Stimulated activated CD4-positive, alpha-beta T cell treated with anti-CD3 and anti-CD28 coated beads, Interleukin-1b, Interleukin-23, amount 100 ng/mL, for 1 hour (primary cell): ENCODE measurements at places on chromosomes 4 and X.

GRCh38 chr4:47340914-47341313 is 122.6 kb downstream of the COMMD8 start:
- no peak for DNase-seq

GRCh38 chr4:10093801-10094552 is 22.6 kb downstream of the WDR1 start:
- no peak for DNase-seq

- no peak for DNase-seq
These were observed 162.3 kb upstream of the SMIM31 start for GRCh38 chr4:164591666-164592065.

DNA sequence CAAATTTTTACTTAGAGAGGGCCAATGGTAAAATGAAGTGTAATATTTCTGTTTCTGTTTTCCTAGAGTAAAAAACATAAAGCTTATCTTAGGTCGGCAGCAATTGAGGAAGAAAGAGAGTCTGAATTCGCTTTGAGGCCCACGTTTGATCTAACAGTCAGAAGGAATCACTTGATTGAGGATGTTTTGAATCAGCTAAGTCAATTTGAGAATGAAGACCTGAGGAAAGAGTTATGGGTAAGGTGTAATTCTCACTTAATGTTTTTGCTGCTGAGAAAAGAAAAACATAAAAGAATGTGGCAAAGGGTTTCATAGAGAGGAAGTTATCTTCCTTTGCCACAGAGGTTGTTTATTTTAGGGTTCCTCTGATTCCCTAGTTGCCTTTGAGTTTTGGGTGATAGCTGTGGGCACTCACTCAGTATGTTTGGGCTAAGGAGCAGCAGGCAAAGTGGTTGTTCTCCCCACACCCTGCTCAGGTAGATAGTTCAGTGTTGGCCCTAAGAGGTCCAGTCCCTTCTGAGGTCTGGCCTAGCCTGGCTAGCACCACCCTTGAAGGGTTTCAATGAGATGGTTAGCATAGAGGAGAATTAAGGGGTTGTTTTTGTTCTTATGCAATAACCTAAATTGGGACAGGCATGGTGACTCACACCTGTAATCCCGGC is 32.3 kb downstream of the HERC5 start:
- DNase-seq: no peak

DNA sequence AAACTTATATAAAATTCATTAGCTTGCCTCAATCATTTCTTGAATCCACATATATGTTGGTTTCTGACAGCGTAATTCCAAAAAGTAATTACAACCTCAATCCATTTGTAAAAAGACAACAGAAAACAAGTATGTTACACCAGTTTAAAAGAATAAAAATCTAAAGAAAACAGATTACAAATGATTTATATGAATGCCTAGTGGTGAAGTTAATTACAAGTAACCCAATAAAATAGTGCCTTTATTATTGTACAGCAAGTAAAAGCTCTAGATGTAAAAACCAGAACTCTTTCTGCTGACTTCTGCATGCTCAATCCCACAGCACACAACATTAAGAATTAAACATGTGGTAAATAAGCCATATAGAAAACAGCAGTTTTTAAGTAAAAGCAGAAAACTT is 197.8 kb downstream of the MAB21L2 start:
- DNase-seq: no peak

GRCh38 chr4:128450326-128451120 is 162.9 kb upstream of the PGRMC2 start:
- DNase-seq: no peak

- no peak for DNase-seq
These were observed 137.5 kb downstream of the COMMD8 start for GRCh38 chr4:47326025-47326424.

DNA sequence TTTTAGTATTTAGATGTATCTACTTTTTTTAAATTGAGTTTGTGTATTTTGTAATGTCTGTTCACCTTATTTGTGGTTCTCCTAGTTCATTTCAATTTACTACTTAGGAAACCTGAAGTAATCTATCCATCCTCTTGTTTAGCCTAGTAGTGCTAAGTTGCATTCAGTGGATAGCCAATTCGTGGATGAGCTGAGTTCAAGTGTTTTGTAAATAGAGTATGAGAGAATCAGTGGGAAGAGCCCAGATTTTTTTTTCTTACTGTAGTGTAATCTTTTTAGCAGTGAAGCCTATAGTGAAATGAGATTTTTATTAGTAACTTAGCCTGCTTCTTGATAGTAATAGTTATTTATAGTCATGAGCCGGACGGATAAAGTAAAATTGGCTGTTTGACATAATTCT is 21.7 kb downstream of the STAG2 start:
- DNase-seq: no peak

DNA sequence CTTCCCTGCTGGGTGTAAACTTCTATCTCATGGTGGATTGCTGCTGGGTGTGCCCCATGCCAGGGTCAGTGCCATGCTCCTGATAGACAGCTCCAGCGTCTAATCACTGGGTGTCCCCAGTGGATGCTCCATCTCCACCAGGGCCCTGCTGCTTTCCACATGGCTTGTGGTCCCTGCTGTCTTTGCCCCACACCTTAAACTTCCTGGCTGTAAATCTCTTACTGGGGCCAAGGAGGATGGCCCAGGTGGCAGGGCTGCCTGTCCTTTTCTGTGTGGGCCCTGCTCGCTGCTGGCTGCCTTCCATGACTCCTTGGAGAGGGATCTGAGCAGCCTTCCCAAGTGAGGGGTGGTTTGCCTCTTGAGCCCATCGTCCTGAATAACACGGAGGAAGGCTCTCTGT is 51.8 kb downstream of the RGS12 start:
- no peak for DNase-seq

DNA sequence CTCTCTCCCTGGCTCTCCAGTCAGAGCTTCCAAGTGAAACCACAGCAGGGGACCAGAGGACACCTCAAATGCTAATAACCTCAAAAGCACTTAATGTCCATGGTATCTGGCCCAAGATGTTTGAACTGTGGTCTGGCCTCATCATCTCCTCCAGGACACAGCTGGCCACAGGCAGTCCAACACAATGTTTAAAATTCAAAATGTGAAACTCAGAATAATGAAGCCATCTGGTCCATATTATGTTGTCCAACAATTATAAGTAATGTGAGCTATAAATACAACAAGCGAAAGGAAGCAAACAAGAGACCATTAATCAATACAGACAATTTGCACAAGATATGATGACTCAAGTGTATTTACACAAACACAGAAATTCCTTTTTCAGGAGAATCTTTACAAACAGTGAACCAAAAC is 90.7 kb upstream of the S100G start:
- no peak for DNase-seq

GRCh38 chrX:13377550-13377934 is 57.7 kb upstream of the ATXN3L start:
- DNase-seq: no peak

DNA sequence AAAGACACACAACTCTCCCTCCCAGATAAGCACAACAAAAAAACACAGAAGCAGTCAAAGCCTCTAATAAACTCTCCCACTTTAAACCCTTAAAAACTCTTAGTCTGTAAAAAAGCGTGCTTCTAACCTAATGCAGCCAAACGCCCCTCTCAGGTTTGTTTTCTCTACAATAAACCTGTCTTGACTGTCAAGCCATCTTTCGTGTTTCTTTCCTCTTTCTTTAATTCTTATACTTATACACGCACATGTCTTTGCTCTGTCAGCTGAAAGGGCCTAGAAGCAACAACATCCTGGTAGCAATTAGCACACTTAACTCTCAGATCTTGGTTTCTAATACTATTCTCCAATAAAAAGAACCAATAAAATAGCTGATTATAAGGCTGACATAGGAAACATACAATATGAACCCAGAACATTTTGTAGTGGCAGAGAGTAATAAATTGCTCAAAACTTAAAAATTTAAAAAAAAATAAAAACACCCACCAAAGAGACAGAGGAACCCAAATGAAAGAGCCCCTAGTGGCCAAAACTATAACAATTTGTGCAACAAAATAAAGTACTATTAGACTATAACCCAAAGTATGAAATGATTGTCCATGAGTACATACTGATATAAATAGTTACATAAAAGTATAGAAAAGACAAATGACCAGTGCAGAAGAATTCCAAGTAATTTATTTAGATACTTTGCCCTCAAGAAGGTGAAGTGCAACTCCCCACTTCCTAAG is 440.4 kb upstream of the ADGRL3 start:
- no peak for DNase-seq

DNA sequence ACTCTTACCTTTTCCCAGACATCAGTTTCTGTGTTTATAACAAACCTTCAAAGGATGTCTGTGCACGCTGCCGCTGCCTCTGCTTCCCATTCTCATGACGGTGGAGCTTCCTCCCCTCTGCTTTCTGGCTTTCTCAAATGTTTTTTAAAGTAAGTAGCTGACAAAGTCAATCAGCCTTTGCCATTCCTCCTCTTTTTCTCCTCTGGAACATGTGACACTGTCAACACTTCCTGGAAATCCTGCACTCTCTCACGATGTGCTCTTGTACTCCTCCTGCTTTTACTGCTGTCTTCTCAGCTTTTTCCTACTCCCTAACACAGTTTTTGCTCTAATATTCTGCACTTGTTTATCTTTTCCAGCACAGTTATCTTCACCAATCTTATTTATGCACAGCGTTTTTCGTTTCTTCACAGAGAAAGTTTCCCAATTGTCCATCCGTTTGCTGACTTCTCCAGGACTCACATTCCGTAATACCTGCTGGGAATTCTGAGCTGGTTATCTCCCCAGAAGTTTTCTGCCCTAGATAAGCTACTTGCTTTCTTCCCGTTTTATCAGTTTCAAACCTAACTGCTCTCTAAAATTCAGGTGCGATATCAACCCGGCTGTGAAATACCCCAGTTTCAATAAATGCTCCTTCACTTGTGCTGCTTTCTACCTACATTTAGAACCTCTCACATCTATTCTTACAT is 465.6 kb upstream of the AGA start:
- no peak for DNase-seq

- DNase-seq: no peak
These were observed 221.6 kb upstream of the SPANXN4 start for GRCh38 chrX:142804085-142804484.

- DNase-seq: no peak
These were observed 179.6 kb upstream of the TENM3 start for GRCh38 chr4:182063651-182064050.
